ENCODE measurements at places on chromosomes 12 and 14.

DNA sequence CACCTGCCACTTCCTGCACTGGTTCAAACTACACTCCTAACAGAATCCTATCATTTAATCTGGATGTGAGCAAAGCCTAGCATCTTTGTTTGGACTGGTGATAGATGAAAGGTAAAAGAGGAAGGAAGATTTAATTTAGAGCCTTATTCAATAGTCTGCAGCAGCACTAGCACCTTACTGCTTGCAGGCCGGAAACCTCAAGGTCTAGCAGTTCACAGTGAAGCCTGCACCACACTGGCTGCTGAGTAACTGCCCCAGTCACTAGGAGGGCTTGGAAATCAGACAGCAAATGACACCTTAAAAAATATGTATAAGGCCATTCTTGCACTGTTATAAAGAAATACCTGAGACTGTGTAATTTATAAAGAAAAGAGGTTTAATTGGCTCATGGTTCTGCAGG, 358.0 kb downstream of the DAD1 start:
- no peak for DNase-seq

DNA sequence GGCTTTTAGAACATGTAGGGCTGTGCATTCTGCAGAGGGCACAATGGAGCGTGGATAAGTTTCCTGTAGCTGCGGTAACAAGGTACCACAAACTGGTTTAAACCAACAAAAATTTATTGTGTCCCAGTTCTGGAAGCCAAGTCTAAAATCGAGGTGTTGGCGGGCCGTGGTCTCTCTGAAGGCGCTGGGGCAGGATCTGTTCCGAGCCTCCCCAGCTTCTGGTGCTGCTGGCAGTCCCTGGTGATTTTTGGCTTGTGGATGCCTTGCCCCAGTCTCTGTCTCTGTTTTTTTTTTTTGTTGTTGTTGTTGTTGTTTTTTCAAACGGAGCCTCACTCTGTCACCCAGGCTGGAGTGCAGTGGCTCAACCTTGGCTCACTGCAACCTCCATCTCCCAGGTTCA, 77.5 kb downstream of the ACACB start:
- DNase-seq: no peak

DNA sequence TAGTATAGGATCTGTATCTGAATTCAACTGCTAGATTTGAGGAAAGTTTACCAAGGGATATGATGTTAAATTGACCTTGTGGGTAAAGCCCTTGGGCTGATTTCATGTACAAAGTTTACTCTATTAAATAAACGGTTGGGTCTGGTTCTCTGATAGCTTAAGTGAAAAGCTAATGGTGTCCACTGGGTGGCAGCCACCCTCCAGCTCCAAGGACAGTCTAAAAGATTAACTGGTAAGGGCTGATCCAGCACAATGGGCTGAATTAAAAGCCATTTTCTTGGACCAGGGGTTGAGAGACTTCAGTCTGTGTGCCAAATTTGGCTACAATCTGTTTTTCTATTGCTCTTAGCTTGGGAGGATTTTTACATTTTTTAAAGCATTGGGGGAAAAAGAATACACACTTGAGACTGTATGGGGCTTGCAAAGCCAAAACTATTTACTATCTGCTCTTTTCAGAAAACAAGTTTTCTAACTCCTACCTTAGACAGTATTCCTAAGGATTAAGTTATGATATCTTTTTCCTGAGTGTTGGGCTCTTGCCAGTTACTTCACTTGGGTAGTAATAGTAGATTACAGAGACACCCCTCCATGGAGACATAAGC, 116.5 kb downstream of the GPHN start:
- no peak for DNase-seq

DNA sequence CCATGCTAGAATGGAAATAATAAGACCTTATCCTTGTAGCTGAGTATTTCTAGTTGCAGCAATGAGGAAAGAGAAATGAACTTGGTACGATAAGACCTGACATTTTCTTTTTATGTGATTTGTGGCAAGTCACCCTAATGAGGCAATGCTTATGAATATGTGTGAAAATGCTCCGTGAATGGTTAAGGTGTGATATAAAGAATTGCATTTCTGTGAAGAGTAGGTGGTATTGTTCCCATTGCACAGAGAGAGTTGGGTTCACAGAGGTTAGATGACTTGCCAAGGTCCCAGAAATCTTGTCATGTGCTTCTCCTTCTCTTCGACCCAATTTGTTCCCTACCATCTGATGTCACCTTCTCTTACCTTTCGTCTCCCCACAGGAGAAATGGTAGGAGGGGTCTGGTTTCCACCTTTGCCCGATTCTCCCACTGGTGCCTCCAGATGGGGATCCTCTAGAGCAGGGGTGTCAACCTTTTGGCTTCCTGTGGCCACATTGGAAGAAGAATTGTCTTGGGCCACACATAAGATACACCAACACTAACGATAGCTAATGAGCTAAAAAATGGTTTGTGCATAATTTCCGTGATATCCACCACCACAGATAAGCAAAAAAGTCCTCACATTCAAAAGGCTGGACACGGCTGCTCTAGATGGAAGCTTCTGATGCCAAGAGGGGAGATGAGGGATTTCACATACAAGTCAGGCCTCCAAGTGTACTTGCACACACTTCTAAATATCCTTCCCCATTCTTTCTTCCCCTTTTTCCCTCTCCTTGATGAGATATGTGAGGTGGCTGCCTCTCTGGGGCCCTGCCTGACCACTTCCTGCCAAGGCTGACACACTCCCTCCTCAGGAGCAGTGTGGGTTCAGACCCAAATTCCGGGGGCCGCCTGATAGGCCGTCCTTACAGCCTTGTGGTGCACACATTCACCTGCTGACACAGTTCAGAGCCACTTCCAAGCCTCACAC, 96.1 kb downstream of the PLXNC1 start:
- no peak for DNase-seq

GRCh38 chr12:19550626-19551025, 111.3 kb downstream of the AEBP2 start:
- DNase-seq: no peak

GRCh38 chr12:104553421-104553820, 96.7 kb downstream of the CHST11 start:
- no peak for DNase-seq

GRCh38 chr12:66115071-66115600, 15.4 kb downstream of the LLPH start:
- no peak for DNase-seq

DNA sequence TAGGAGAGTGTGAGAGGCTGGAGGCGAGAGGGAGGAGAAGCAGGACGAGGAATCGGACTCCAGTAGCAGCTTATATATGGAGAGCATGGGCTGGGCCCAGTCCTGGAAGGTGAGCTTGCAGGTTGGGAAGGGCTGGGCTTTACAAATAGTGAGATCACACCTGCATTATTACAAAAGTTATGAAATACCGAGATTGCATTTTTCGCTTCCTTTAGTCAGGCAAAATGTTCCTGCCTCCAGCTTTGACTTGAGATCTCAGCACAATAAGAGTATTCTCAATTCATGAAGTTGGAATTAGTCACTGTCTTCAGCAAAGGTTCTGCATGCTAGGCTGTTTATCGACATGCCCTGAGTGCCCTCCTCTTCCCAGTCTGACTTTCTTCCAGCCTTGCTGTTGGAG, at the start of gene KRT6B:
KRT6B (minus strand) TSS at position 46 of the 400 bp plus-strand sequence. CDS start 68 bp downstream, outside the sequence.
- no peak for DNase-seq

- DNase-seq: no peak
Measured at GRCh38 chr12:111288771-111289170, 80.1 kb downstream of the PHETA1 start.

- peak; percentile 62 for DNase-seq
Measured at GRCh38 chr12:110698171-110698902, 9.4 kb upstream of the HVCN1 start.

- DNase-seq: no peak
Measured at GRCh38 chr12:68271346-68271745, 17.9 kb upstream of the IL22 start.

DNA sequence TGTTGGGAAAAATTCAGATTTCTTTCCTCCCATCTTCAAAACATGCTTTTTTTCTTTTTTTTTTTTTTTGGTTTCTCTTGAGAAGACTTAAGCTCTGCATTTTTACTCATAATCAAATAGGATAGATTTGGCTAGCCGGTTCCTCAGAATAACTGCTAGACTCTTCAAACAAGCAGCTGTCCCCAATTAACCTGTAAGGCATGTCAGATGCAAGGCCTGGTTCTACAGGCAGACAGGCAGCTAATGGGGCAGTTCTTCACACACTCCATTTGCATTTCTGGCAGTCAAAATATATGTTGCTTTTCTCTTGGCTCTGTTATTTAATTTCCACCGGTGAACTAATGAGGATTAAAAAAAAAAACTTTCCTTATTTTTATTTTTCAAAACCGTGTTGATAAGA, 228.0 kb upstream of the ATP2B1 start:
- no peak for DNase-seq

GRCh38 chr12:10952645-10953044, 13.6 kb upstream of the TAS2R14 start:
- DNase-seq: no peak

- DNase-seq: no peak
Measured at GRCh38 chr12:103645202-103645601, 58.1 kb downstream of the STAB2 start.

DNA sequence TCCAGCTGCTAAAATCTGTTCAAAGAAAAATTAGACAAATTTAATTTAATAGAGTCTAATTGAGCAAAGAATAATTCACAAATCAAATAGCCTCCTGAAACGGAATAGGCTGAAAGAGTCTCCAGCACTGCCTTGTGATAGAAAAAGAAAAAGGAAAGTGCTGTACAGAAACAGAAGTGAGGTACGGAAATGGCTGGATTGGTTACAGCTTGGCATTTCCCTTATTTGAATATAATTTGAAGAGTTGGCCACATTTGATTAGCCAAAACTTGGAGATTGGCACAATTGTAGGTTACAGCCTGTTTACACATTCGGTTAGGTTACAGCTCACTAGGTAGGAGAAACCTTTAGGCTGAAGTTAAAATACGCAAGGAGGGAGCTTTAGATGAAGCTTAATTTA, 24.8 kb upstream of the PCED1B start:
- DNase-seq: no peak

- DNase-seq: no peak
Measured at GRCh38 chr12:1523558-1524050, 70.8 kb downstream of the FBXL14 start.

GRCh38 chr14:62696331-62696924, 348.8 kb downstream of the KCNH5 start:
- DNase-seq: no peak

GRCh38 chr14:34713122-34713680, 1.2 kb downstream of the CFL2 start:
- DNase-seq: no peak

- DNase-seq: no peak
Measured at GRCh38 chr12:50219544-50219943, 52.4 kb upstream of the CERS5 start.

DNA sequence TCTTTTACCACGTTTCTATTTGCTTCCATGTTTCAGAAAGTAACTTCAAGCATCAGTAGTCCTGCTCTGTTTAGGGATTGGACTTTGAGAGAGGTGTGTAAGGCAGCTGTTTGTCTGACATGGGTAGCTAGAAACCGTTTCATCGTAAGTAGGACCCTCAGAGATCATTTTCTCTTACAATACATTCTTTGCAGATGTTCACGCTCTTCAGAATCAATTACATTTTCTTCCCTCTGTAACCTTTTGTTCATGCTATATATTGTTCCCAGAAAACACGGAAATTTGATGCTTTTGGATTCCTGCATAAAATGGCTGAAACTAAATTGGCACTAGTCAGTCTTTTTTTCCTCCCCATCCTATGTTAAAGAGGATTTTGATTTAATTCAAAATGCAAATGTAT, 62.6 kb upstream of the AEBP2 start:
- no peak for DNase-seq

DNA sequence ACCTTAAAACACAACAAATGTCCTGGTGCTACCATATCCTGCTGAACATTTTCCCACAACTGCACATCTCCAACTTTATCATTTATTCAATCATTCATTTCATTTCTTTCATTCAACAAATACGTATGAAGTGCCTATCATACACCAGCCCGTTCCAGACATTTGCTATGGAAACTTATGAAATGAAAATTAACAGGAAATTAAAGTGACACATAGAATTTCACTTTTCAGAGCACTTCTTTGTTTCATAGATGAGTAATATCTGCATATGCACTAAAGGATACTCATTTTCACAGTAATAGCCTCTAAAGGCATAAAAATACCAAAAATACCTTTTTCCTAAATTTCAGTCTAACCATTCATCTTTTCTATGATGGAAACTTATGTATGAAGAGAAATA, 12.6 kb downstream of the CNIH1 start:
- no peak for DNase-seq

DNA sequence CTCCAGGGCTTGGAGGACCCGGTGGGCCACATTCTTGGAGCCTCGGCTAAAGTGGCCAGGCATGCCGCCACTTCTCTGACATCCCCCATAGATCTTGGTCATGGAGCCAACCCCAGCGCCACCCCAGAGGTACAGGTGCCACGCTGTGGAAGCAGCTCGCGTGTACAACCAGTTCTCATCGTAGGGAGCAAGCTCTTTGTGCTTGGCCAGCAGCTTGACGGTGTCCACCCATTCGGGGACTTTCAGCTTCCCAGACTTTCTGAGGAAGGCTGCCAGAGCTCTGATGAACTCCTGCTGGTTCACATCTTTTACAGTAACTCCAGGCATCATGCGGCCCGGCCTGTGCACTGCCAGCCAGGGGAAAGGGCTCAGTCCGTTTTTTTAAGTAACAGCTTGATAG, 29.3 kb upstream of the EAPP start:
- no peak for DNase-seq

- DNase-seq: no peak
Measured at GRCh38 chr14:79649856-79650255, 561.4 kb downstream of the DIO2 start.

- DNase-seq: no peak
Measured at GRCh38 chr12:77594366-77594765, 236.3 kb upstream of the NAV3 start.

GRCh38 chr12:49019120-49019430, 499 bp upstream of the PRKAG1 start:
- no peak for DNase-seq

DNA sequence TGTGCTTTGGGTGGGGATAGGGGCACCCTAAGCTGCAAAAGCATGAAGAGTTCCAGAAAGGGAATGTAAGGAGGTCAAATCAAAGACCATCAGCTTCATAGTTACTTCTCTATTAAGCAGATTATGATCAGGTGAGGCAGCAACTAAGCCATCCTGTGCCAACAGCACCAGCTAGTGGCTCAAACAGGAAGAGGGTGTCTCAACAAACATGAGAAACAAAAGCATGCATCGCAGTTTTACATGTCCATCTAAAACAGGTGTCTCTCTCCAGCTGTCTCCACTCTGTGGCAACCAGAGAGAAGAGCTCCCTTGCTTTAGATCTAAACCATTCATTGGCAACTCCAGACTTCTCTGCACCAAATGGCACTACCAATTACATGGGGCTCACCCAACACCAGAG, 52.9 kb downstream of the ACTN1 start:
- no peak for DNase-seq

GRCh38 chr14:75303381-75303789, 24.8 kb downstream of the FOS start:
- peak; percentile 43 for DNase-seq

- DNase-seq: no peak
Measured at GRCh38 chr14:101183376-101184103, 280.0 kb upstream of the RTL1 start.

GRCh38 chr14:85811340-85811739, 281.4 kb downstream of the FLRT2 start:
- DNase-seq: no peak

GRCh38 chr14:21476523-21476924, 235 bp downstream of the RAB2B start:
- DNase-seq: peak; percentile 89

- DNase-seq: no peak
Measured at GRCh38 chr12:56034586-56035332, 7.0 kb upstream of the RPS26 start.

GRCh38 chr14:103540821-103541708, 12.1 kb downstream of the TRMT61A start:
- no peak for DNase-seq

Data from effector CD8-positive, alpha-beta T cell (primary cell).